SJSA1 (cell line): ENCODE measurements at places on chromosomes 12 and 14.

DNA sequence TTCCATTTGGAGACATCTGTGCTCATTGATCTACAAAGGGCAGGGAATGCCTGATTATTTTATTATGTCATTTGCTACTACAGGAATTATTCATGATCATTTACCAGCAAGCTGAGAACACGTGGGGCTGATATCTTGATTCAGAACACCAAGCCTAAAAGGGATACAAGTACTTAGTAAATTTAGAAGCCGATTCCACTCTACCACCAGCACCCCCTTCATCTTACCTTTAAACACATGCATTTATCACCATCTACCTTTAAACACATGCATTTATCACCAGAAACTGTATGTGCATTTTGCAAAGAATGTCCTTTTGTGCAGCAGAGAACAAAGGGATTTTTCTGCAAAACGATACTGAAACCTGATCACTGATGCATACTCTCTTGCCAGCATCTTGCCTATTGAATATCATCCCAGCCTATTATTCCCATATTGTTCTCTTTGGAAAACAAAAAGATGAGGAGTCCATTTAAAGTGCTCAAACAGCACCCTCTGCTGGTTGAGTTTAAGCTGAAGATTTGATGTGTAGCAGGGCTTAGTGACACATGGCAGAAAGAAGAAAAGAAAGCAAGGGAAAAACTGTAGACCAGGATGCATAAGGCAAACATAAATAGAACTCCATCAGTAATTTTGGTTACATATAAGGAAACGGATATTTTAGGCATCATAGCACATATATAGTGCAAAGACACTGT lies 132.6 kb upstream of the PLEKHG7 start:
- peak; percentile 63 for DNase-seq

DNA sequence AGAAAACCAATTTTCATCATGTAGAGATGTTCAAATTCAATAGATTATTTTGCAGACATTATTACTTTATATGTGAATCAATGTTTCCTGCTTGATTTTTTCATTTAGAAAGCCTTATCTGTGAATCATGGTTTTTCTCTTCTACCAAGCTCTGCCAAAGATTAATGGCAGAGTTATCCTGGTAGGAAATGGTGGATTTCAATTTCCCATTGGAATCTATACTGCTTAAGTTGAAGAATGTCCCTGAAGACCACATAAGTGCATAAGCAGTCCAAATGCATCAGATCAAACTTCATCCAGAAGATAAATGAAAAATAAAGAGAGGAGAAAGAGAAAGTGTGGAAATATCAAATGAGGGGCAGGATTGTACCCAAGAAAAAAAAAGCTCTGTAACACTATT lies 5.0 kb downstream of the LUM start:
- no peak for DNase-seq

DNA sequence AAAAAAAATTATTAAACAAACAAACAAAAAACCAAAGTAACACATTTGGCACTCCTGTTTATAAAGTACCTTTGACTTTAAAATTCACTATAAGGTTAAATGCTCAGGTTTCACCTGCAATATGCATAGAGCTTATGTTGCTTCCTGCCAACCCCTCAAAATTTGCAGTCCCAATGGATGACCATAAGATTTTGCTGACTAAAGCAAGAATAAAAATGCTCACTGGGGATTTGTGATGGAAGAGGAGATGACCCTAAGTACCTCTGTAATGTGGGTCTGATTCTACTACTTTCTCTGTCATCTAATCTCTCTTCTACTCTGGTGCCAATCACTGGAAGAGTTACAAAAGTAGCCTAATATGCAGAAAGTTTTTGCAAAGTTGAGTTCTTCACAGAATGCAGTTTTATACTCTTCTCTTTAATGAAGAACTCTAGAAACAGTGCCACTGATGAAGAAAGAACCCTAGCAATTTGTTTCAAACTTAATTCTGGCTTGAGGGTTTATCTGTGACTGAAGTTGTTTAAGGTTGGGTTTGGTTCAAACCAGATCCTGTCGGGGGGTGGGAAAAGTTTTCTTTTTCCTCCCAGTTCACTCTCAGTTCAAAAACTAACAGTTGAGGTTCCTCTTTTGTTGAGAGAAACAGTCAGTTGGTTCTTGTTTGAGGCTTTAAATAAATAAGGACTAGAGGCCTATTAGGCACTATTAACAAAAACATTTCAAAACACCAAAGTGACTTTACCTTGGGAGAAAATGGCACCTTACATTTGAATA lies 10.9 kb downstream of the WASHC3 start:
- DNase-seq, result no peak

DNA sequence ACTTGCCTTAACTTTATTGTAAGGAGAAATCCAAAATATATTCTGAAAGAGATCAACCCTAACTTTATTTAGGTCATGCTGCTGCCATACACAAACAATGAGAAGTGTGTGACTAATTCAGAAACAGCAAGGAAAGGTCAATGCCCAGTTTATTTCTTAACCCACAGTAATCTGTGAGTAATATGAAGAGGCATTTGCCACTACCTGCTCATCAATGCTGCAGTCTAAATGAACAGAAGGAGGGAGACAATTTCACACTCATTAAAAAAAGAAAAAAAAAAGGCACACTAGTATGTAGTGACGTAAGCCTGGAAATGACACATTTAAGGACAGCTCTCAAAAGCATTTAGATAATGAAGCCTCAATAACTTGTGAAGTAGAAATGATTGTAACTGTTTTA lies 90.5 kb upstream of the FOXN3 start:
- DNase-seq, result no peak
